ENCODE measurements at places on chromosomes 6 and 20.

DNA sequence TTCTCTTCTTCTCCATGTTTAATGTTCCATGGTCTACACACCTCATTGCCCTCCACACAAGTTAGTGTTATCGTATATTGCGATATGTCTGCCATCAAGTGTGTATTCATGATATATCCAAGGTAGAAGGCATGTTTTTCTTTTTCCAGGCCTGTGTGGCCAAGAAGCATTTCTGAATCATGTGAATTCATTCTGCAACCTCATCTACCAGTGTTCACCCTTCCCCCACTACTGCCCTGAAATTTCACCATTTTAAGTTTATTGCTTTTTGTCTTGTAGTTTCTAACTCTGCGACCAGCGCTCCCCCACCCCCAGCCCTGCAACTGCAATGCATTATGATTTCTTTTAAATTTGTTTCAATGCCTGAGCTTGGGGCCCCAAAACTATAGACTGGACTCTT, 618.0 kb upstream of the FLRT3 start:
- no peak for DNase-seq

DNA sequence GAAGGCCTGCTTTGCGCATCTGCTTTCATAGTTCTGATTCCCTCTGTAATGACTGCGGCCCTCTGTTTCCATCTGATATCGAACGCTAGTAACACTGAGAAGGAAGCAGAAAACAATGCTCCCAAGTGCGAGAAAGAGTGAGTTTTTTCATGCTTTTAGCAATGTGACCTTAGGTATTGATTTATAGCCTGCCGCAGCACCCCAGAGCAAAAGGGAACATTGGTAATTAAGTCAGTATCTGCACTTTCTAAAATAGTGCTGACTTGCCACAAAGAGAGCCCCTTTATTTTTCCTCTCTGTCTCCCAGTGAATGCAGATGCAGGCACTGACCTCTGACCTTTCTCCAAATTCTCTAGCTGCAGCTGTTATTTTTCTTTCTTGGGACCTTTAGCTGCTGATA, 129.8 kb downstream of the HDGFL1 start:
- DNase-seq = no peak

GRCh38 chr20:25725639-25726038, 29.0 kb upstream of the ZNF337 start:
- no peak for DNase-seq

- no peak for DNase-seq
Measured at GRCh38 chr6:52925042-52925441, 15.5 kb upstream of the GSTA3 start.

DNA sequence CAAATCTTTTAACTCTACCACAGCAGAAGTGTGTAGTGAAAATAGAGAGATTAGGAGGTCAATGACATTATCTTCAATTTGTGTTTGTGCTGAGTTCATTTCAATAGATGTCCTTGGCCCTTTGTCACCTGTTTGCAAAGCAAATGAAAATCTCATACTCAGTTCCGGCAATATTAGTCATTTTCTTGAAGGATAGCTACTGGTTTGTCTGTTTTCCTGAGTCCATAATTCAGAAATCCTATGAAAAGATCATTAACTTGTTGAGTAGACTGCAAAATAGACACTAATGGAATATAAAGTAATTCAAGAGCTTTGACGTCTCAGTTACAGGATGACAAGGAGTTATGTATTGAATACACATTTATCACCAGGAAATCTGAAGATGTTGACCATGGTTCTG, 821.1 kb upstream of the FLRT3 start:
- no peak for DNase-seq

GRCh38 chr6:27872642-27873020, 39.6 kb downstream of the OR2B2 start:
- DNase-seq = no peak

DNA sequence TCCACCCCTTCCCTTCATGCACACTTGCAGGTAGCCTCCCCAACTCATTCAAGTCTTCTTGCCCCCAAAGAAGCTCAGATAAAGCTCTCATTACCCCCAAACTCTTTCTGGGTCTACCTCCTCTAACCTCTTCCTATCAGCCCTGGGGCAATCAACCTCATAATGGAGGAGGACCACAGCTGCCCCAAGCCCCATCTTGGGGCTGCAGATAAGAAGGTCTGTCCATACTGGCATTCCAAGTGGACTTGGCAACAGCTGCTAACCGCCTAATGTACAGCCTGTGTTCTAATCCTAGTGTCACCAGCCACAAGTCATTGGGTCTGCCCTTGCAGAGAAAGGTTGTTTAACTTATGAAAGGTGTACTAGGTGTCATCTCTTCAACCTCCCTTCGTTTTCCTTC, 107.4 kb upstream of the ADGRF1 start:
- no peak for DNase-seq

DNA sequence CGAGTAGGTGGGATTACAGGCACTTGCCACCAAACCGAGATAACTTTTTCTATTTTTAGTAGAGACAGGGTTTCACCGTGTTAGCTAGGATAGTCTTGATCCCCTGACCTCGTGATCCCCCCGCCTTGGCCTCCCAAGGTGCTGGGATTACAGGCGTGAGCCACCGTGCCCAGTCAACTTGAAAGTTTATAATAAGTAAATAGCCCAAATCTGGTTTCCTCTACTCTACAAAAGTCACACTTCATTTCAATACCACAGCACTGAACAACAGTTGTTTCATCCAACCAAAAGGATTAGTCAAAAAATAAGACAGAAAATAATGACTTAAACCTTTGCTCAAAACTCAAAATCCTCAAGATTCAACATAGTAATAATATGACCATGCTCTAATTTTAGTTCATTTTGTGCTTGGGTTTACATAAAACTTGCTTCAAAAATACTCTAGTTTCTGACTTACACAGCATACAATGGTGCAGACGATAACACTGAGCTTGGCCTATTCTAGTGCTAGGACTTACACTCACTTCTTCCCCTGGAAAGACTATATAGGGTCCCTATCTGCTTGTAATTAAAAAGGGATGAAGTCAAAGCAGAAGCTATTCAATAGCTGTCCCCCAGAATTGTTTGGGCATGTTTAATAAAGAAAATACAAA, 56.7 kb downstream of the NT5E start:
- DNase-seq = no peak
